ENCODE measurements at places on chromosomes 3 and 15.
A peak's percentile ranks its signal among the peaks of the same experiment; 100 is the strongest.

DNA sequence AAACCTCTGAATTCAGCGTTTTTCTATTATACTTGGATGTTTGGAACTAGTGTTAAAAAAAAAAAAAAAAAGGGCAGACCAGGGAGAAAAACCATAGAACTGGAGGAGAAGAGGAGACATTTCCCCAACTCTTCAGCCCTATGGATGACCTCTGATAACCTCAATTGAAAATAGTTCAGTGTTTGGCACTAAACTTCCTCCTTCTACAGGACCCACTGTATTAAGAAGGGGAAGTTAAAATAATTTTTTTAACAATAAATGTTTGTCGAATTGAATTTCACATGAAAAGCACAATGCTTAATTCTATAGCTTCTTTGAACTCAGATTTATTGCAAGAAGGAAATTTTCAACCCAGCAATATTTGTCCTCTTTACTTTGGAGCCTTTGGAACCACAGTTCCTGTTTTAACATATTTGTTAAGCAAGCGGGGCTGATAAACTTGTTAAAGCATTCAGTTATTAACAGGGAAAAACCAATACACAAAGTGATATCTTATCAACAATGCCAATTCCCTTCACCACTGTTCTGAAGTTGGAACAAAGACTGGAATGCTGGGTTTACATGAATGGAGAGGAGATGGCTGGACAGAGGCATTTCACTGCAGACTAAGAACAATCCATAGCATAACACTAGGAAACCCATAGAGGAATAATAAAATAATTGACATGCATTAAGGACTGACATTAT is 3.1 kb upstream of the A4GNT start:
- DNase-seq: no peak

- no peak for DNase-seq
Measured at GRCh38 chr15:100043692-100044091, 298.1 kb downstream of the ADAMTS17 start.

- no peak for DNase-seq
Measured at GRCh38 chr3:102135316-102135715, 286.0 kb downstream of the NFKBIZ start.

DNA sequence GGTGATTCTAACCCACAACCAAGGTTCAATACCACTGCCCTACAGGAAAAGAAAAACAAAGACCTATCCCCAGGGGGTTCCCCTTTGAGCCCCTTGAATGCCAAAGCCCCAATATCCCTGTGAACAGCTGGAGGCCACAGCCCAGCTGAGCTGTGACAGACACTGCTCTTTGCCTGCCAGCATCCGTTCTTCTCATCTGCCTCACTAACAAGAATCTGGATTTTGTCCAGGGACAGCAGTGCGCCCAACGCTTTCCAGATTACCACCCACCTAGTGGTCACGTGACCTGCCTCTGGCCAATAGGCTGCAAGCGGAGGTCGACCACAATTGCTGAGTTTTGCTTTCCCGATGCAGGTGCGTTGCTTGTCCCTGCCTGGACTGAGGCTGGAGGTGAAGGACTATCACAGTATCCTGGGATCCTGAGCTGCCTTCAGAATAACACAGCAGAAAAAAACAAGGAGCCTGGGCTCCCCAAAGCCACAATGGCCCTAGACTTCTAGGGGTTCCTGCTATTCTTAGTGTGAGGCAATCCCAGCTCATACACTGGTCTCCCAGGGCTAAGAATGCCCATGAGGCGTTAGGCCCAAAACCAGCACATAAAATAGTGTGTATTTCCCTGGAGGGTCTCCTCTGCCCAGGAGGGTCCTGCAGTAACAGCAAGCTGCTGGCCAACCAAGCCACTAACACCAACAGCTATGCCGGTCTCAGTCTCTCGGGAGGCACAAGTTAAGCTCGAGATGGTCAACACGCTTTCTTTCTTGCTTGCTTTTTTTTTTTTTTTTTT is 13.8 kb downstream of the BDH1 start:
- no peak for DNase-seq

DNA sequence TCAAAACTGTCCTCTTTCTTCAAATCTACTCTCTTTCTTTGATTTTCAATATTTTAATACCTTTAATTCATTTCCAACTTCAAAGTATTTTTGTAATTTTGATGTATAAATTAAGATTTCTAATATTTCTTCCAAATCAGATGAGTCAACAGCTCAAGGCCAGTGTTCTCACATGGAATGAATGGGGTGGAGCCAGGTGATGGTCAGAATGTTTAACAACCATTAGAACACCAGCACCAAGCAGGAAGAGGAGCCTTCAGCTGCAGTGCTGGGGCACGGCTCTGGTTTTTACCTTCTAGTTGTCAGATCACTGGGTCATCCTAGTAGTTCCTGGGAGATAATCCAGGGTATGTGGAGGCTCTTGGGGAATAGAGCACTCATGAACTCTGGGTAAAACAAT is 494.5 kb upstream of the PDZRN3 start:
- no peak for DNase-seq

- DNase-seq: no peak
Measured at GRCh38 chr3:123723070-123723469, 138.2 kb upstream of the HACD2 start.

- DNase-seq: peak; percentile 77
Measured at GRCh38 chr15:40859206-40859851, 14.7 kb downstream of the RHOV start.

DNA sequence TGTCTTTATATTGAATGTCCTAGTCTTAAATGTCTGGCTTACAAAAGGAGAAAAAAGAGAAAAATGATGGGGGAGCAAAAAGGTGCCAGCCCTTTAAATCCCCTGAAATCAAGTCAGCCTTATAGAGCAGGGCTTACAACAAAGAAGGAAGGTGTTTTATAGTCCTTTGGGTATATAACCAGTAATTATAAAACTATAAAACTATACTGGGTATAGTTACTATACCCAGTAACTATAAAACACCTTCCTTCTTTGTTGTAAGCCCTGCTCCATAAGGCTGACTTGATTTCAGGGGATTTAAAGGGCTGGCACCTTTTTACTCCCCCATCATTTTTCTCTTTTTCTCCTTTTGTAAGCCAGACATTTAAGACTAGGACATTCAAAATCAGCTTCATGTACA is 598.0 kb upstream of the SEMA6D start:
- no peak for DNase-seq

DNA sequence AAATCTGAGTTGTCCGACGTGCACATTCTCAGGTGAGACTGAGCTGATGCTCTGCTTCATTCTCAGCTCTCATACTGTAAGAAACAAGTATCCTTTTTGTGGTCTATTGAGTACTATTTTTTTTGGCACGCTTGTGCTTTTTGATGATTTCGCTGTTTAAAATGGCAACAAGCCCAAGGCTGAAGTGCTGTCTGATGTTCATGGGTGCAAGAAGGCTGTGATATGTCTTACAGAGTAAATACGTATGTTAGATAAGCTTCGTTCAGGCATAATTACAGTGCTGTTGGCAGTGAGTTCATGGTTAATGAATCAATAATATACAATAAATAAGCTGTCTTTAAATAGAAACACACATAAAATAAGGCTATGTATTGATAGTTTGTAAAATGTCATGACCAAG is 27.2 kb downstream of the AQR start:
- no peak for DNase-seq

DNA sequence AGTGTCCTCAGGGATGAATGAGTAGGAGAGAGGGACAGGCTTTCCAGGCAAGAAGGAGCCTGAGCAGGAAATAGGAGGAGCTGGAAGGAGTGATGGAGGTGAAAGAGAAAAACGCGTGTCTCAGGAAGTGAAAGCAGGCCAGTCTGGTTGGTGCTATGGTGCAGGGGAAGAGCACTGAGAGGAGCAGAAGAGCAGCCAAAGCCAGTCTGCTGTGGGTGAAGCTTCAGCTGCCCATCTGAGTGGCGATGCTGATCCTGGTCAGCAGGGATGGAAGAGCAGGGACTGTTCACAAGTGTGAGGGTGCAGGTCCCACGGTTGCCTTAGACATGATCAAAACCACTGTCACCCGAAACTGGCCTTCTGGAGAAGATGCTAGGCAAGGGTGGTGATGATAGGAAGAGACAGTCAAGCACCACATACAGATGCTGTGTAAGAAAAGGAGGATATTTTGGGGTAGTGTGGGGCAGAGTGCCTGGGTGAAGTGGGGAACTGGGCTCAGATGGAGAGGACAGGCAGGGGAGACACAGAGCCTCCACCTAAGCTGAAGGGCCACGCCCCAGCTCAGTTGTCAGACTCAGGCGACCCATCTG is 5.5 kb upstream of the KY start:
- no peak for DNase-seq

GRCh38 chr3:26624209-26624765 is 1.7 kb downstream of the LRRC3B start:
- DNase-seq: no peak

GRCh38 chr15:79728867-79729266 is 167.9 kb downstream of the MTHFS start:
- DNase-seq: no peak

- DNase-seq: no peak
Measured at GRCh38 chr15:33742306-33742705, 226.0 kb upstream of the CHRM5 start.

DNA sequence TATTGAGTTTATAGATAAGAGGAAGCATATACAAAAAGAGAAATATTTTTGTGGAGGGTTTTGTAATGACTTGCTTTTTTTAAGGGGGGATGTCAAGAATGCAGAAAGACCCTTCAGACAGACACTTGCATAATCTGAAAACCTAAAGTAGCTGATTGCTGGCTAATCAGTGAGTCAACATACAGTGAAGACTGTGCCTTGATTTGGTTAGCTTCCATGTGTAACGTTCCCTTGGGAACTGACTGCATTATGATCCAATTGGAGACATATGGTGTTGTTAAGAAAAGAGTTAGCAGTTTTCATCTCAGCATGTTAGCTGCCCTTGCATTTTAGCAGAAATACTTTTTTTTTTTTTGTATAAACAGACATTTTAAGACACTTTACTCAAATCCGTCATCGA is 483.2 kb downstream of the RBMS3 start:
- no peak for DNase-seq

GRCh38 chr3:20288050-20288449 is 102.0 kb upstream of the SGO1 start:
- no peak for DNase-seq

- no peak for DNase-seq
Measured at GRCh38 chr15:47460795-47461573, 256.3 kb upstream of the SEMA6D start.

Measured in HEK293T (cell line).